ENCODE measurements at places on chromosomes 12 and 14. TPM values are rescaled to one million over a fixed set of nuclear protein-coding genes. Genes with fewer than 3 reads are reported as not detected.

METAP2 gene
- total RNA-seq = 79.9 TPM

DNA sequence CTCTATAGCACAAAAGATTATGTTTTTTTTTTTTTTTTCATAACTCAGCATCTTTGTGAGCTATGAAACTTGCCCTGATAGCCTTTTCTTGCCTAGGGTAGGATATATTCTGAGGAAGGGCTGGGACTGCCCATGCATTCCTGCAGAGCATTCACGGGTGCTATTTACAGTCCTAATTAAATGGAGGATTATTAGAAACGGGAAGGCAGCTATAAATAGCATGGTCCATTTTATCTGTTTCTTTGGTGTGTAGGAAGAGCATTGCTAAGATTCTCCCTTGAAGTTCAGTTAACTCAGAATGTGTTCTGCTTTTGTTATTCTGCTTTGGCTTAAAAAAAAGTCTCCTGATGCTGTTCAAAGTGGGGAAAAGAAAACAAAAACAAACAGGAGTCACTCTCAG lies 630.9 kb downstream of the DIO2 start:
- no peak overlapping the region for H3K27ac ChIP-seq
- H3K27me3 ChIP-seq = no peaks in the 10 kb centered on the region
- peaks cover 26% of the 10 kb centered on the region for H3K4me1 ChIP-seq
- H3K4me3 ChIP-seq = no peak overlapping the region
- DNase-seq = no peak

DNA sequence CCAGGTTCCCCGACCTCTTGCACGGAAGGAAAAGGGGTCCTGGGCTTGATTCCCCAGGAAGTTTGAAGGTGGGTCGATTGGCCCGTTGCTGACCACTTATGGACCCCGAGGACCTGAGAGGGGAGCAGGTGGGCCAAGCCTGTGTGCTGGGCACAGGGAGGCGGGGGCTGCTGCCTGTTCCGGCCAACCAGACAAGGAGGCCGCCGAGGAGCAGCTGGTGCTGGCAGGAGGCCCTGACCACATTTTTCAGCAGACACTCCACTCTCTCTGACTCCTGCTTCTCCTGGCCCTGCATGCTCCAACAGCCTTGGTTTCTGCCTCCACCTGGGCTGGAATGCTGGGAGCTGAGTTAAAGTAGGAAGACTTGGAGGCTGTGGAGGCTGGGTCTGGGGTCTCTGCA lies 42.8 kb downstream of the NOS1 start:
- no peaks in the 10 kb centered on the region for H3K27me3 ChIP-seq
- no peak for DNase-seq
- H3K4me1 ChIP-seq = no peaks in the 10 kb centered on the region
- no peak overlapping the region for H3K27ac ChIP-seq
- H3K4me3 ChIP-seq = no peak overlapping the region
- H3K36me3 ChIP-seq = no peaks in the 10 kb centered on the region

SLC17A8 gene
- total RNA-seq = not detected

DNA sequence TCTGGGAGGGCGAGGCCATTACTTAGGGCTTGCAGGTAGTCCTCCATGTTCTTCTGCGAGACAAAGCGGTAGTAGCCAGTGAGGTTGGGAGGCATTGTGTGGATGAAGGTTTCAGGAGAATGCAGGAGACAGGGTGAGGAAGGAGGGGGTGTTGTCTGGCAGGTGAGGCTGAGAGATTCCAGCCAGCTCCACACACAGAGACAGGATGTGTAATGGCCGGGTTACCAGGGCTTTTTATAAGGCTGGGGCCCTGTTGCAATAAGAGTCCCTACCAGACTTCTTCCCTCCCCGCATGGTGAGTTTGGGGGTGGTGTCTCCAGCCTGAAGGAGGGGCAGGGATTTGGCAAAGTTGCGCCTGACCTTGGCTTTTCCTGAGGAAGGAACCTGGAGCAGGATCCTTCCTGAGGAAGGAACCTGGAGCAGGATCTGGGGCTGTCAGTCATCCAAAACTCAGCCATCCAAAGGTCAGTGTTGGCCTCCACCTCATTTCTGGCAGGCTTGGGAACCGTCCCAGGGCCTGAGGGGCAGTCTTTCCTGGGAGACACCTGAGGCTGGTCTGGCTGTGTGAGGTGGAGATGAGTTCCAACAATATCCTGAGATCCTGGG lies at the start of gene RBP5:
Gene RBP5, minus strand, starts transcription at position 209 of the 606 bp plus-strand sequence. Its CDS starts 114 bp downstream, at position 95.
- H3K36me3 ChIP-seq = no peaks in the 10 kb centered on the region
- H3K4me3 ChIP-seq = peak within 1 kb of the TSS; percentile 86
- H3K4me1 ChIP-seq = peaks cover 17% of the 10 kb centered on the region
- no peak for DNase-seq

- no peak overlapping the region for H3K4me3 ChIP-seq
- H3K27me3 ChIP-seq = no peaks in the 10 kb centered on the region
- no peak for DNase-seq
Measured at GRCh38 chr12:89632778-89633177, 75.9 kb downstream of the ATP2B1 start.

DNA sequence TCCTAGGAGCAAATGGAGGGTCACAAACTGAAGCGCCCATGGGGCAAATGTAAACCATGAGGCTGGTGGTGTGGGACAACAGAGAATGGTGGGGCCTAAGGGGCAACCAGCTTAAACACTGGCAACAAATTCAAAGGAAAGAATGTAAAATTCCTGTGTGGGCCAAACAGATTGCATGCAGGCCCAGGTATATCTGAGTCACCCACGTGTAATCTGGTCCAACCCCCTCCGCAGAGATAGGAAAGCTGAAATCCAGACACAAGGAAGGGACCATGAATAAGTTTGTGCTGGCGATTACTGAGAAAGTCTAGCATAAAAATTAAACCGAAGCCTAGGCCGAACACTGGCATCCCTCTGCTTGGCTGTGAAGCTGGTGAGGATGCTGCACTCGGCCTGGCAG lies 71.6 kb downstream of the ITPK1 start:
- no peak for DNase-seq
- no peak overlapping the region for H3K4me3 ChIP-seq
- peaks cover 83% of the 10 kb centered on the region for H3K4me1 ChIP-seq
- H3K27me3 ChIP-seq = peaks cover 11% of the 10 kb centered on the region
- no peaks in the 10 kb centered on the region for H3K36me3 ChIP-seq

GRCh38 chr12:53289891-53290290 lies 5.5 kb upstream of the PFDN5 start:
- no peaks in the 10 kb centered on the region for H3K27me3 ChIP-seq
- peaks cover 20% of the 10 kb centered on the region for H3K36me3 ChIP-seq
- peaks cover 40% of the 10 kb centered on the region for H3K4me1 ChIP-seq

DNA sequence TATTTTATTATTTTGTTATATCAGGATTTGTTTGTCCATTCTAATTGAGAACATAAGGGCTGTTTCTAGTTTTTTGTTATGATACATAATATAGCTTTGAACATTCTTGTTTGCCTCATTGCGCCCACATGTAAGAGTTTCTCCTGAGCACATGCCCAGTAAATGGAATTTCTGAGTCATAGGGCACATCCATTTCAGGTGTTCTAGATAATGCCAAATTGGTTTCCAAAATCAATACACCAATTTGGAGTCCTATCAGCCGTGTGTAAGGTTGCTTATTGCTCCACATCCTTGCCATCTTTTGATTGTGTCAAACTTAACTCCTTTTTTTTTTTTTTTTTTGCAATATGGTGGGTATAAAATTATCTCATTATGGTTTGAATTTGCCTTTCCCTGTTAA lies 97.9 kb upstream of the RESF1 start:
- no peak overlapping the region for H3K27ac ChIP-seq
- H3K27me3 ChIP-seq = peaks cover 5% of the 10 kb centered on the region
- H3K4me1 ChIP-seq = no peaks in the 10 kb centered on the region
- DNase-seq = no peak

TMTC1 gene
- total RNA-seq = not detected

GPRC5D gene
- total RNA-seq = not detected

PSME1 gene
- total RNA-seq = 85.9 TPM

DNA sequence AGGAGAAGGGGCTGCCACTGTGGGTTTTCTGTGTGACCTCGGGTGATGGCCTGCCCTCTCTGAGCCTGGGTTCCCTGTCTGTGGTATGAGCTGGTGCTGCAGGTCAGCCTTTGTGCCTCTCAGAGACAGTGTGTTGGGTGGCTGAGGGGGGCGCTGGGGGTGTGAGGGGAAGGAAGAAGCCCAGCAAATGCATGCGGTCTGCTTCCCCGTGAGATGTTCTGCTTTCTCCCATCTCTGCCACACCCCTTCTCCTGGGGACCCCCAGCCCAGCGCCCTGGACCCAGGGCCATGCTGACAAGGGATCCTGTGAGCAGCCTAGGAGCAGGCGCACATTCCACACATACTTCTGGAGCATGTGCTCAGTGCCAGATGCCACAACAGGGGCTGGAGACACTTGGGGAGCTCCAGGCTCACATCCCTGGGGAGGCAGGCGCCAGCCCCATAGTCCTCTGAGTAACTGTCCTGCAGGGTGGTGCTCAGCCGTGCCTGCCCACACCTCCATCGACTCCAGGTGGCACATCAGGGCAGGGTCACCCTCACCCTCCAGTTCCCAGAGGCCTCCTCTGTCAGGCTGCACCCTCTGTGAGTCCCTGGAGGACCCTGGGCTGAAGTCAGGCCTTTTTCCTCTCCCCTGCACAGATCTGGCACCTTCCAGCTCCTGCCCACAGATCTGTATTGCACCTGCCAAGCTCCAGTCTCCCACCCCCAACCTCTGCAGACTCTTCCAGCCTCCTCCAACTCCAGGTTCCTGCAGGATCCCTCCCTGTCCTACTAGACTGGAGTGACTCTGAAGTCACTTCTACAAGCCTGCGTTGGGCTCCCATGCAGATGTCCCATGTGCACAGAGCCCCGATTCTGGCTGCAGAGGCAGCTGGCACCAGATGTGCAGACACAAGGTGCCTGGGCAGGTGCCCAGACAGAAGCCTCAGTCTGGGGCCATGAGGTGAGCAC lies 205.6 kb downstream of the KIF26A start:
- H3K27me3 ChIP-seq = peaks cover 2% of the 10 kb centered on the region
- no peak overlapping the region for H3K4me3 ChIP-seq
- no peak overlapping the region for H3K27ac ChIP-seq
- H3K4me1 ChIP-seq = no peaks in the 10 kb centered on the region
- DNase-seq = no peak

DNA sequence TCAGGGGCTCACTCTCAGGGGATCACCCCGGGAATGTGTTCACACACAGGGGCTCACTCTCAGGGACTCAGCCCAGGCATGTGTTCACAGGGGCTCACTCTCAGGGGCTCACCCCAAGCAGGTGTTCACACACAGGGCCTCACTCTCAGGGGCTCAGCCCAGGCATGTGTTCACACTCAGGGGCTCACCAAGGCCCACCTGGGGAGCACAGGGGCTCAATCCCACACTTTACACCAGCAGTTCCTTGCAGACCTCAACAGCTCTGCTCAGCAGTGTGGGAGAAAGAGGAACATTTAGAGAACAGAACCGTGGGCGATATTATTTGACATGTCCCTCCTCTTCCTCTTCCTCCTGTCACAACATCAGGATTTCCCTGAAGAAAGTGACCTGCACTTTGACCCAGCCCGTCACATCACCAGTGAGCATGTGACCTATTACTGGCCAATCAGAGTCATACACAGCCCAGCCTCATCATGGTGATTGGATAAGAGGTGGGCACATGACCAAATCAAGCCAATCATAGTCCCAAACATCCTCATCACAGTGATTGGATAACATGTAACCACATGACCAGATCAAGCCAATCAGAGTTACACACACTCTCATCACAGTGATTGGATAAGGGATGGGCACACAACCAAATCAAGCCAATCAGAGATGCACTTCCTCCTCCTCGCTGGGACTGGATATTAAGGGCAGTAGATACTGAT lies 359.4 kb upstream of the SFSWAP start:
- DNase-seq = no peak
- no peaks in the 10 kb centered on the region for H3K4me1 ChIP-seq
- peaks cover 23% of the 10 kb centered on the region for H3K36me3 ChIP-seq
- H3K4me3 ChIP-seq = no peak overlapping the region

- peaks cover 15% of the 10 kb centered on the region for H3K36me3 ChIP-seq
- H3K27me3 ChIP-seq = no peaks in the 10 kb centered on the region
- H3K4me3 ChIP-seq = no peak overlapping the region
- peaks cover 36% of the 10 kb centered on the region for H3K4me1 ChIP-seq
- H3K27ac ChIP-seq = no peak overlapping the region
- no peak for DNase-seq
Measured at GRCh38 chr12:95300286-95300685, 82.7 kb downstream of the VEZT start.

- peak overlapping the region; percentile 71 for H3K27ac ChIP-seq
- peaks cover 46% of the 10 kb centered on the region for H3K4me1 ChIP-seq
- H3K27me3 ChIP-seq = no peaks in the 10 kb centered on the region
- H3K36me3 ChIP-seq = peaks cover 25% of the 10 kb centered on the region
Measured at GRCh38 chr12:88854260-88854659, 274.0 kb upstream of the KITLG start.

GRCh38 chr12:76784600-76785051 lies 20.7 kb downstream of the ZDHHC17 start:
- peak overlapping the region; percentile 22 for H3K4me3 ChIP-seq
- DNase-seq = peak; percentile 55
- peaks cover 54% of the 10 kb centered on the region for H3K4me1 ChIP-seq
- peak overlapping the region; percentile 76 for H3K27ac ChIP-seq

GRCh38 chr14:50529288-50530179 lies 2.8 kb downstream of the MAP4K5 start:
- no peaks in the 10 kb centered on the region for H3K27me3 ChIP-seq
- peak overlapping the region; percentile 83 for H3K4me3 ChIP-seq
- H3K4me1 ChIP-seq = peaks cover 72% of the 10 kb centered on the region
- peaks cover 37% of the 10 kb centered on the region for H3K36me3 ChIP-seq
- H3K27ac ChIP-seq = peak overlapping the region; percentile 88
- no peak for DNase-seq

GRCh38 chr12:119936705-119937311 lies 52.2 kb upstream of the BICDL1 start:
- no peaks in the 10 kb centered on the region for H3K36me3 ChIP-seq
- H3K4me1 ChIP-seq = peaks cover 12% of the 10 kb centered on the region
- DNase-seq = no peak
- no peak overlapping the region for H3K27ac ChIP-seq

DNA sequence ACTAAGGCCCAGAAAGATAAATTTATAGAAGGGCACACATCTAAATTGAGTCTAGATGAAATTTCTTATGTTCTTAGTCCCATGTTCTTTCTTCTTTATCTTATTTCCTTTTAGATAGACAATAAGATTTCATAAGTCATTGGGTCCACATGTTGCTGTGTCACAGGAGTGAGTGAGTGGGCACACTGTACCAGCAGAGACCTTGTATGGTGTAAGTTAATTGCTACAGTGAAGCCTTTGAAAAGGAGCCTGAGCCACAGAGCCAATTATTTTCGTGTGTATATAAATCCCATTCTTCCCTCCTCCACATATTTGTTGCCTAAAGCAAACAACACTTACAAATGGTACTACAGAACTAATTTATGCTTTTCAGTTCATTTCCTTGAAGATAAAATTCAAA lies 79.1 kb downstream of the GRIP1 start:
- H3K4me1 ChIP-seq = no peaks in the 10 kb centered on the region
- H3K27me3 ChIP-seq = no peaks in the 10 kb centered on the region
- H3K4me3 ChIP-seq = no peak overlapping the region
- H3K27ac ChIP-seq = no peak overlapping the region
- no peak for DNase-seq

- no peak overlapping the region for H3K27ac ChIP-seq
- H3K4me3 ChIP-seq = no peak overlapping the region
- H3K36me3 ChIP-seq = no peaks in the 10 kb centered on the region
Measured at GRCh38 chr12:54622463-54623183, 12.1 kb downstream of the LACRT start.

GRCh38 chr12:54159140-54159539 lies 29.6 kb downstream of the SMUG1 start:
- no peak overlapping the region for H3K4me3 ChIP-seq
- DNase-seq = no peak
- H3K27me3 ChIP-seq = peaks cover 59% of the 10 kb centered on the region
- H3K4me1 ChIP-seq = no peaks in the 10 kb centered on the region
- H3K36me3 ChIP-seq = no peaks in the 10 kb centered on the region
